ENCODE measurements at places on chromosomes 1 and 21.

- no peak for DNase-seq
Observed at GRCh38 chr1:95636897-95637296, 402.9 kb downstream of the RWDD3 start.

- no peak for DNase-seq
Observed at GRCh38 chr1:175163702-175164101, 28.9 kb downstream of the KIAA0040 start.

- DNase-seq: no peak
Observed at GRCh38 chr1:203914292-203914691, 52.9 kb downstream of the SNRPE start.

- DNase-seq: no peak
Observed at GRCh38 chr1:9721606-9722377, 70.3 kb downstream of the PIK3CD start.

GRCh38 chr1:203797948-203798655 lies 2.7 kb downstream of the ZBED6 start:
- no peak for DNase-seq

All from esophagus squamous epithelium (tissue), 5 donors.